ENCODE measurements at places on chromosomes 3 and 15. TPM values are rescaled to one million over a fixed set of nuclear protein-coding genes. Genes with fewer than 3 reads are reported as not detected.

GRCh38 chr3:63030666-63031065 is 155.4 kb upstream of the CADPS start:
- no peaks in the 10 kb centered on the region for H3K4me1 ChIP-seq
- H3K27ac ChIP-seq, result no peak overlapping the region
- no peak overlapping the region for H3K4me3 ChIP-seq
- no peaks in the 10 kb centered on the region for H3K27me3 ChIP-seq
- DNase-seq, result no peak

DNA sequence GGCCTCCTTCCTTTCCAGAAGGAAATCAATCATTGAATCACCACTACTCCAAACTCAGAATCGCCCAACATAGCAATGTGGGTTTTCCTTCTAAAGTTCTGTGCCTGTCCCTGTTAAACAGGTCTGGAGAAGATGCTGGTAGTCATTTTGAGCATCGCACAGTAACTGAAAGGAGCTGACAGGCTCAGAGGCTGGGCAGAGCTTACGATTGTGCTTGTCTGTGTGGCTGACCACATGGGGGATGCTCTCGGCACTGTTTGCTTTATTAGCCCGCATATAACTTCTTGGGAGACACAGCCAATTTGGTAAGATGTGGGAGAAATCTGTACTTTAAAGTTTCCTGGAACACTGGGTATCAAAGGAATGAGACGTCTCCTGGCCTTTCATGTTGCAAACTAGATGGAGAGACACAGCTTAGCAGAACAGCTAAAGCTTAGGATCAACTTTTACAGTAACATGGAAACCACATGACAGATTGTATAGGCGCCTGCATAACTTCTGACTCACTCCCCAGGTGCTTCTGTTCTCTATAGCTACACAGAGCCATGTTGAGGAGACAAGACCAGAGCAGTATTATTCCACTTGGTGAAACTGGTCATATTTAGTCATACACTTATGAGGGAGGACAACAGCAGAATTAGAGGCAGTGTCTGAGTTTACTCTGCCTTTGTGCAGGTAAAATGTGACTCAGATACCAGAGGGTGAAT is 374.1 kb downstream of the RORA start:
- H3K27me3 ChIP-seq, result no peaks in the 10 kb centered on the region
- H3K4me3 ChIP-seq, result no peak overlapping the region
- no peak overlapping the region for H3K27ac ChIP-seq
- no peak for DNase-seq
- no peaks in the 10 kb centered on the region for H3K4me1 ChIP-seq

GRCh38 chr15:60480888-60481287 is 1.9 kb upstream of the ICE2 start:
- H3K36me3 ChIP-seq, result no peaks in the 10 kb centered on the region
- H3K4me3 ChIP-seq, result no peak overlapping the region
- DNase-seq, result no peak
- H3K4me1 ChIP-seq, result peaks cover 29% of the 10 kb centered on the region
- no peaks in the 10 kb centered on the region for H3K27me3 ChIP-seq

ZNF619 gene
- total RNA-seq, result 3.8 TPM

DNA sequence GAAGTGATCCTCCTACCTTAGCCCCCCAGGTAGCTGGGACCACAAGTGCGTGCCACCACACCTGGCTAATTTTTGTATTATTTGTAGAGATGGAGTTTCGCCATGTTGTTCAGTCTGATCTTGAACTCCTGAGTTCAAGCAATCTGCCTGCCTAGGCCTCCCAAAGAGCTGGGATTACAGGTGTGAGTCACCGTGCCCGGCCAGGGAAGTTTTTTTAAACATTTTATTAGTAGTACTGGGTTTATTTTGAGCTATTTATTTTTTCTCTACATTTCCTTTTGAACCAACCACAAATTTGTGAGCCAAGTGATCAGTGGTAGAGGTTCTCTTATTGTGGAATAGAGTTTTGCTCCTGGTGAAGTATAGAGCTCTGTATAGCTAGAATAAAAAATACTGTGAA is 33.7 kb downstream of the ARMC8 start:
- peaks cover 4% of the 10 kb centered on the region for H3K4me1 ChIP-seq
- no peaks in the 10 kb centered on the region for H3K27me3 ChIP-seq
- no peak overlapping the region for H3K27ac ChIP-seq
- no peak overlapping the region for H3K4me3 ChIP-seq

GRCh38 chr3:129552287-129553050 is 9.5 kb downstream of the H1-8 start:
- DNase-seq, result no peak
- no peak overlapping the region for H3K4me3 ChIP-seq
- H3K27me3 ChIP-seq, result no peaks in the 10 kb centered on the region
- H3K27ac ChIP-seq, result no peak overlapping the region

GRCh38 chr3:8992199-8992598 is 28.9 kb upstream of the RAD18 start:
- no peaks in the 10 kb centered on the region for H3K27me3 ChIP-seq
- H3K4me3 ChIP-seq, result no peak overlapping the region
- DNase-seq, result no peak

ITIH1 gene
- not detected for total RNA-seq

DNA sequence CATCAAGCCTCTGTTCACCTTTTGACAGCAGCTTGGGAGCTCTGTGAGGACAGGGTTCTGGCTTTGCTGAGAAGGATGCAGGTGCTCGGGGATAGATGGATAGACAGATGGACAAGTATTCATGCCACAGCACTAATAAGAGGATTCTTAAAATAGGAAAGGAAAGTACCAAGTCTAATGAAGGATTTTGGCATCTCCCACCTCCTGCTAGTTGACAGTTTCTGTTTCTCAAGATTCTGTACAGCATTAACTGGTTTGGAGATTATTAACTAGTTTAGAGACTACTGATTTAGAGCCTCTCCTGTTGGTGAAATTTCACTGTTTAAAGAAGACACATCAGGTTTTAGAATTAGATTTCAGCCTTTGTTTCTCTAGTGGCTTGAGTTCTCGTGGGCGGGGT is 152.3 kb downstream of the CACNA1D start:
- no peak overlapping the region for H3K4me3 ChIP-seq
- H3K27ac ChIP-seq, result no peak overlapping the region
- no peak for DNase-seq

GRCh38 chr3:156449710-156450574 is 105.0 kb downstream of the SSR3 start:
- H3K4me3 ChIP-seq, result no peak overlapping the region
- H3K27ac ChIP-seq, result no peak overlapping the region
- no peaks in the 10 kb centered on the region for H3K4me1 ChIP-seq
- no peaks in the 10 kb centered on the region for H3K36me3 ChIP-seq
- H3K27me3 ChIP-seq, result no peaks in the 10 kb centered on the region

DNA sequence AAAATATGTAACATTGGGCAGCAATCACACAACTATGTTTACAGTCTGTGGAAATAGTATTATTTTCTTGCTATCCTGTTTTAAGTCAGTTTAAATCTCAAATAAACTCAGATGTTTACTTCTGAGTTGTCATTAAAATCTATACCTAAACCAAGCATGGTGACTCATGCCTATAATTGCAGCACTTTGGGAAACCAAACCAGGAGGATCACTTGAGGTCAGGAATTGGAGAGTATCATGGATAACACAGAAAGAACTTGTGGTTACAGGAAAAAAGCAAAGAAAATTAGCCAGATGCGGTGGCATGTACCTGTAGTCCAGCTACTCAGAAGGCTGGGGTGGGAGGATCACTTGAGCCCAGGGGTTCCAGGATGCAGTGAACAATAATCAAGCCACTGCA is 631.6 kb upstream of the EPHA6 start:
- H3K4me1 ChIP-seq, result no peaks in the 10 kb centered on the region
- no peak overlapping the region for H3K4me3 ChIP-seq
- H3K36me3 ChIP-seq, result no peaks in the 10 kb centered on the region
- DNase-seq, result no peak
- no peaks in the 10 kb centered on the region for H3K27me3 ChIP-seq

- H3K4me3 ChIP-seq, result no peak overlapping the region
- H3K36me3 ChIP-seq, result no peaks in the 10 kb centered on the region
- no peak overlapping the region for H3K27ac ChIP-seq
- no peak for DNase-seq
These were observed 178.8 kb upstream of the EIF1B start for GRCh38 chr3:40130721-40131120.

NCKIPSD gene
- 16.8 TPM for total RNA-seq

DNA sequence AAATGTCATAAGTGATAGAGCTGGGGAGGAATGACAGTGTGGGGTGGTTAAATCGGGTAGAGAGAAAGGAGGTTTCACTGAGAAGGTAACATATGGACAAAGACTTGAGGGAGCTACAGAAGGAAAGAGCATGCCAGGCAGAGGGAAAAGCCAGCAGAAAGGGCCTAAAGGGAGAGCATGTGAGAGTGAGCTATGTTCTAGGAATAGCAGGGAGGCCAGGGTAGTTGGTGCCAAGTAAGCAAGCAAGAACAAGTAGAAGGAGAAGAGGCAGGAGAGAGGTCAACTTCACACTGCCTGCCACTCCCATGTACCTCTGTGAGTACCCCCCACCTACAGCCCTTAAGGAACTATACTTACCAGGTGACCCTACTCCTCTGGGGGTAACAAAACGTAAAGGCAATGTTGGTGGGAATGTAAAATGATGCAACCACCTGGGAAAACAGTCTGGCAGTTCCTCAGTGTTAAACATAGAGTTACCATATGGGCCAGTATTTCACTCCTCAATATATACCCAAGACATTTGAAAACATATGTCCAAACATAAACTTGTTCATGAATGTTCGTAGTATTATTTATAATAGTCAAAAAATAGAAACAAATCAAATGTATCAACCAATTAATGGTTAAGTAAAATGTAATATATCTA is 67.6 kb downstream of the SFMBT1 start:
- DNase-seq, result no peak
- H3K27ac ChIP-seq, result no peak overlapping the region
- H3K4me3 ChIP-seq, result no peak overlapping the region
- no peaks in the 10 kb centered on the region for H3K36me3 ChIP-seq
- no peaks in the 10 kb centered on the region for H3K27me3 ChIP-seq

DNA sequence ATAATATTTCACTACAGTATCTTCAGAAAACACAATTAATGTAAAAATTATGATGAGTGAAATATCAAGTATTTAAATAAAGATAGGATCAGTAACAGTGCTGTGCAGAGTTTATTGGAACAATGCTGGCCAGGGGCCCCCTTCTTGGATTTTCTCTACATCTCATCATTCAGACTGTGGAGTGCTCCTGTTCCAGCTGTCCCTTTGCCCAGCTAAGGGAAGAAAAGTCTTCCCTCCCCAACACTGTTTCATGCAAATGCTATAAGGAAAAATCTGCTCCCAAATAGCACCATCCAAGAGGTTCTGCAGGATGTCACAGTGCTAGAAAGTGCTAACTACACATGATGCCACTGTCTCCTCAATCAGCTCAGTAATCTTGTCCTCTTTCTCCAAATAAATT is 64.5 kb downstream of the RPL39L start:
- H3K27ac ChIP-seq, result no peak overlapping the region
- H3K4me3 ChIP-seq, result no peak overlapping the region
- H3K36me3 ChIP-seq, result peaks cover 56% of the 10 kb centered on the region
- H3K4me1 ChIP-seq, result no peaks in the 10 kb centered on the region
- DNase-seq, result no peak

SCAANT1 gene
- not detected for total RNA-seq

DNA sequence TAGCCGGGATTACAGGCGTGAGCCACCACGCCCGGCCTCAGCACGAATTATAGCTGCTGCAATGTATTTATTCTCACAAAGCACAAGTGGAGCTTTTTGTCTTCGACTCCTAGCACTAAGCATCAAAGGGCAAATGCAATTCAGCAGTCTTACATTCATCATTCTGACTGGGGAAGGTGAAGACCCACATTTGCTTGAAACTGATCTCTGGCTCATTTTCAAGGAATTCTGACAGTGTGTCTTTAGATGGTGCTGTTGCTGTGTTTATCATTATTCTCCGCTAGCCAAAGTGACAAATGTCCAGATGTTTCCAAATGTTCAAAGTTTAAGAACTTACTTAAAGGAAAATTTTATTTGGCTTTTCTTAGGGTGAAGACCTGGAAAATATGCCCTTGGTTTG is 55.9 kb downstream of the SGO1 start:
- no peaks in the 10 kb centered on the region for H3K4me1 ChIP-seq
- no peak overlapping the region for H3K4me3 ChIP-seq
- no peak for DNase-seq
- H3K36me3 ChIP-seq, result no peaks in the 10 kb centered on the region
- no peaks in the 10 kb centered on the region for H3K27me3 ChIP-seq

SERINC4 gene
- total RNA-seq, result 0.19 TPM

DNA sequence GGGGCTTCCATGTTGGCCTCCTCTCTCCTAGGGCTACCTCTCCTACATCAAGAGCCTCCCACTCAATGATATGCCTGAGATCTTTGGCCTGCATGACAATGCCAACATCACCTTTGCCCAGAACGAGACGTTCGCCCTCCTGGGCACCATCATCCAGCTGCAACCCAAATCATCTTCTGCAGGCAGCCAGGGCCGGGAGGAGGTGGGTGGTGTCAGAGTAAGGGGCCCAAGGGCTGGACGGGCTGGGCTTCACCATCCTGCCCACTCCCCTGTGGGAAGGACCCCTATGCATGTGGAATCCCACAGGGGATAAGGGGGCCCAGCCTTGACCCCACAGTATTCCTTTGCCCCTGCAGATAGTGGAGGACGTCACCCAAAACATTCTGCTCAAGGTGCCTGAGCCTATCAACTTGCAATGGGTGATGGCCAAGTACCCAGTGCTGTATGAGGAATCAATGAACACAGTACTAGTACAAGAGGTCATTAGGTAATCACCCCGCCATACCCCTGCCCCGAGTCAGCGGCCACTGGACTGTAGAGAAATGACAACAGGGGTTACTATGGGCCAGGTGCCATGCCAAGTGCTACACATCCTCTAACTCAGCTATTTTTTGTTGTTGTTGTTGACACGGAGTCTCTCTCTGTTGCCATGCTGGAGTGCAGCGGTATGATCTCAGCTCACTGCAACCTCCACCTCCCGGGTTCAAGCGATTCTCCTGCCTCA is 47.1 kb downstream of the SEMA3G start:
- no peak for DNase-seq
- no peaks in the 10 kb centered on the region for H3K27me3 ChIP-seq
- no peak overlapping the region for H3K27ac ChIP-seq
- peaks cover 56% of the 10 kb centered on the region for H3K36me3 ChIP-seq
- peaks cover 25% of the 10 kb centered on the region for H3K4me1 ChIP-seq
- no peak overlapping the region for H3K4me3 ChIP-seq

GRCh38 chr15:52415628-52416027 is 113.1 kb downstream of the MYO5A start:
- no peaks in the 10 kb centered on the region for H3K27me3 ChIP-seq
- no peaks in the 10 kb centered on the region for H3K36me3 ChIP-seq
- no peak for DNase-seq
- H3K4me3 ChIP-seq, result no peak overlapping the region
- H3K27ac ChIP-seq, result peak overlapping the region; percentile 51
- no peaks in the 10 kb centered on the region for H3K4me1 ChIP-seq

- no peak overlapping the region for H3K27ac ChIP-seq
- no peaks in the 10 kb centered on the region for H3K27me3 ChIP-seq
- H3K4me3 ChIP-seq, result no peak overlapping the region
- H3K4me1 ChIP-seq, result no peaks in the 10 kb centered on the region
- no peaks in the 10 kb centered on the region for H3K36me3 ChIP-seq
These were observed 68.6 kb downstream of the ADAMTS9 start for GRCh38 chr3:64619216-64619615.

DNA sequence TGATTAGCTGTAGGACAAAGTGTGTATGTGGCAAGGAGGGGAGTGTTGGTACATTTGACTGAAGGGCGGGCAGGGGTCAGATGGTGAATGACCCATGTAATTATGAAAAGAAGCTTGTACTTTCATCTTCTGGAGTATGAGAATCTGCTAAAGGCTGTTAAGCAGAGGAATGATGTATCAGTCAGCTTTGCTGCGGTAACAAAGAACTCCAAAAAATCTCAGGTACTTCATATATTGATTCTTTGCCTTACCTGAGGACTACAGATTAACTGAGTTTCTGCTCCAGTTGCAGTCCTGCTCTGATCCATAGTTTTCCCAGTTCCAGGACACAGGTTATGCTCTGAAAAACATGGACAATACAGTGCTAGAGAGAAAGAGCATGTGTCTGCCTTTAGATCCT is 115.1 kb downstream of the NEK11 start:
- no peak for DNase-seq
- no peak overlapping the region for H3K27ac ChIP-seq
- no peak overlapping the region for H3K4me3 ChIP-seq

Measured in esophagus squamous epithelium (tissue), 5 donors.